Uterus (tissue), 4 donors: ENCODE measurements at places on chromosomes 16 and 17. TPM values are rescaled to one million over a fixed set of nuclear protein-coding genes. Genes with fewer than 3 reads are reported as not detected.

The MILR1 gene
- 9.5 TPM for total RNA-seq

The CORO1A gene
- total RNA-seq, result 21.2 TPM

DNA sequence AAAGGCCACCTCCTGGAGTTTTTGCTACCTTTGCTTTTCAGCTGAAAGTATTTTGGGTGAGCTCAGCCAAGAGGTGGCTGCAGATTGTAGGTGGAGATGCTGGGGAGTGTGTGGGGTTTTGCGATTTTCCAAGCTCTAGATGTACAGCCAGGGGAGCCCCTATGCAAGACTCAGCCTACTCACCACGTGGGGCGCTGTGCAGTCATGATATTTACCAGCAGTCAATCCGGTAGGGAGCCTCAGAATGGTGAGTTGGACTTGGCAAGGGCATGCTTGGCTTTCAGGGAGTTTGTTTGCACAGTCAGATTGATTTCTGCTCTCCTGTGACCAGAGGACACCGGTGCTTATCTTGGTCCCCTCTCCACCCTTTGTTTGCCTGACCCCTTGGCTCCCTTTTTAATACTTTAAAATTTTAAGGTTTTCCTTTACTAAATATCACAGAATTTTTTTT lies 175.3 kb downstream of the UTP18 start:
- no peaks in the 10 kb centered on the region for H3K36me3 ChIP-seq
- H3K4me3 ChIP-seq, result no peak overlapping the region
- no peak overlapping the region for H3K27ac ChIP-seq
- DNase-seq, result no peak
- H3K4me1 ChIP-seq, result no peaks in the 10 kb centered on the region
- no peaks in the 10 kb centered on the region for H3K27me3 ChIP-seq

DNA sequence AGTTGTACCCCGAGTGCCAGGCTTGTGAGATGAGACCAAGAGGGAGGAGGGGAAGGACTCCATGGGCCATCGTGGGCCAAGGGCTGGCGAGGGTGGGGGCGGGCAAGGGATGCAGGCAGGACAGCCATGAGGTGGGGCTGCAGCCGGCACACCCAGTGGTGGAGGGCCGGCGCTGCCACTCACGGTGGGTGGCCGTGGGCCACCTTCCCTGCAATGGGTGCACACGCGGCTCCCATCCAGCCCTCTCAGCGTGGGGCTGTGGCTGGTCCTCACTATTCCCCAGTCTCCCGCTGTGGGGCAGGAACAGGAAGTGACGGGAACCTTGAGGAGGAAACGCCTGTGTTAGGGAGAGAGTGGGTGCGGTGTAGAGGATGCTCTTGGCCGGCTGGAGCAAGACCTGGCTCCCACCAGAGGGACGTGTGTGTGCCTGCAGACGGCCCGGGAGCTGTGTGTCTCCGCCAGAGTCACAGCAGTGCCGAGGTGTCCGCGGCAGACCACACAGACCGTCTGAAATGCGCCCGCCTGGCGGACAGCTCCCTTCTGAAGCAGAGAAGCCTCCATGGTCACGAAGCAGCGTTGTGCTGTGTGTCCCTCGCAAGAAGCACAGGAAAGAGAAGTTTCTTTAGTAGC lies 23.6 kb downstream of the CIBAR2 start:
- H3K36me3 ChIP-seq, result no peaks in the 10 kb centered on the region
- H3K4me3 ChIP-seq, result no peak overlapping the region
- H3K27me3 ChIP-seq, result no peaks in the 10 kb centered on the region
- no peak overlapping the region for H3K27ac ChIP-seq
- no peaks in the 10 kb centered on the region for H3K4me1 ChIP-seq
